PC-9 (cell line): ENCODE measurements at places on chromosomes 2 and 18.

DNA sequence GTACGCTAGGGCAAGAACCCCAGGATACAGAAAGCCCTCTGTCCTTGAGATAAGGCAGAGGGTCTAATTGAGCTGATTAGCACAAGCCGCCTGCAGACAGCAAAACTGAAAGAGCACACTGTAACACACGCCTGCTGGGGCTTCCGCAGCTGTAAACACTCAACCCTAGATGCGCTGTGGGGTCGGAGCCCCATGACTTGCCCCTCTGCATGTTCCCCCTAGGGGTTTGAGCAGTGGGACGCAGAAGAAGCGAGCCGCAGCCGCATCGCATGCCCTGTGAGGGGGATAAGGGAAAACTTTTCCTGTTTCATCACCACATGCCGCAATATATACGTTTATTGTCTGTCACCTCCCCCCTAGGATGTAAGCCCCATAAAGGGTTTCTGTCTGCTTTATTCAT lies 384.6 kb downstream of the PLCL1 start:
- no peak for DNase-seq

- peak; percentile 63 for DNase-seq
Measured at GRCh38 chr2:222669353-222669752, 2.1 kb upstream of the MOGAT1 start.

DNA sequence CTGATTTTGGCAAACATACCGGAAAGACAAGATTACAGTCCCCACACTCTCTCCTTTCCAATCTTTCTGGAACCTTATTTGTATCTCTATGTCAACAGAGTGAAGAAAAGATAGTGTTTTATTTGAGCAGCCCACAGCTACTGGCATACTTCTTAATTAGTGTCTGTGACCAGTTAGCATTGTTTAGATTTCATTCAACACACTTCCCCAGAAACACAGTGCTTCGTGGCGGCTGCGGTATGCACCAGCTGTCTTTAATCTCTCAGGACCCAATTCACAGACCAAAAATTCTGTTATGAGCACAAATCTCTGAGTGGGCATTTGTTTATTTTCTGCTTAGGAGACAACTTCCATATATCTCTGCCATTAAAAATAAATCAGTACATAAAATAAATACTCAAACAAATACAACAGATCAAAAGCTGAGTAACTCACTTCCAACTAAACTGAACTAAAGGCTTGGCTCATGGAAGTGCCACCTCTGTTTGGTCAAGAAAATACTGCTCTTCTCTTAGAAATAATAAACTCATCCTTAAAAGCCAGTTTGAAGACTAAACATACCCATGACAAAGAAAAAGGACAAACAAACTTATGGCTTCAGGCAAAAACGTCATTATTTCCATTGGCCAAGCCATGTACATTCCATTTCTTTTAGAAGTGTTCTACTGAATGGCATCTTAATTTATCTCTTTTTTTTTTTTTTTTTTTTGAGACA lies 392.4 kb downstream of the TXNL1 start:
- DNase-seq = no peak

GRCh38 chr2:239910404-239910803 lies 114.7 kb downstream of the NDUFA10 start:
- DNase-seq = no peak

DNA sequence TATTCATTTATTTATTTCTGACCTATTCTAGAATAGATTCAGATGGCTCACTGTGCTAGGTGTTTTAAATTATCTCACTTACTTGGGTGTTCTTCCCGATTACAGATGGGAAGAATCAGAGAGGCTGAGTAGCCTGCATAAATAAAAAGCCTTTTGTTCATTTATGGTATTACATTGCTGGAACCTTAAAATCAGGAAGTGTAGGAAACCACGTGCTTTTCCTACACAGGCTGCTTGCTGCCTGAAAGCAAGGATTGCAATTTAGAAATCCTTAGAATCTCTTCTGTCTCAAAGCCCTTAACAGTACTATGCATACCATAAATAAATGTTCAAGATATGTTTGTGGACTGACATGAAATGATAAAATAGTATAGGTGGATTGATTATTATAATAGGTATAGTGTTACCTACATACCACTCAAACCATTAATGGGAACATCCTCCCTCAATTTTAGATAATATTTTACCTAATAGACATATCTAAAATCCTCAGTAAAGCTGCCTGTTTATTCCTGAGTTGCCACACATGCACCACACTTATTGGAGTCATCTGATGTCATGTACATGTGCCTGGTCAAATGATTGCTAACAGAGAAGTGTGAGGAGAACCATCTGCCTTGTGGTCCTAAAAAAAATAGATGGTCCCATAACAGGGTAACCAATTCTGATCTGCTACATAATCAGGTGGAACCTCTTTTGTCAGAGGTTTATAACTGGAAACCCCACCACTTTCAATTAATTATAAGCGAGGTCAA lies 73.5 kb upstream of the C2orf15 start:
- DNase-seq = no peak
